Non-pigmented ciliary epithelial cell (primary cell): ENCODE measurements at places on chromosomes 16 and 17.

DNA sequence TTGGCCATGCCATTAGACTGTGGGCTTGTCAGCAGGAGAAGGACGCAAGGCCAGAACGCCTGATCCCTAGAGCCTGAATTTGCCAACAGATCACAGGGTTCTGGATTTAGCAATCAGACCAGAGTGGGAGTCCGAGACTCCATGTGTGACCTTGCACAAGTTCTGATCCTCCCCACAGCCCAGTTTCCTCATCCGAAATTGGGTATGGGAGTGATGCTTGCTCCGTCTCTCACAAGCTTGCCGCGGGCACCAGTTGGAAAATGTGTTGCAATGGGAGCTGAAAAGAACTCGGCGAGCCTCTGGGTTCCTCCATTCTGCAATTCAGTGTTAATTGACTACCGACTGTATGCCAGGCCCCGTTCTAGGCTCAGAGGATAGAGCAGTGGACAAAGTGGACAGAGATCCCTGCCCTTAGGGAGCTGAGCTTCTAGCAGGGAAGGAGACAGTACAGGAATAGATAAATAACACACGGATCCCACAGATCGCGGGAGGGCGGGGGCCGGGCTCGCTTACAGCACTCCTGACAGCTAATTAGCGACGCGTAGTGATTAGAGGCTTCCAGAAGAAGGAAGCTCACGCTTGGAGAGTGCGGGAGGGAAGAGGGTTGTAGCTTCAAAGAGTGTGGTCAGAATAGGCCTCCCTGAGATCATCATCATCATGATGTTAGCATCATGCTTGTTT lies 150.4 kb upstream of the CIBAR2 start:
- DNase-seq, result no peak

- DNase-seq, result no peak
Measured at GRCh38 chr16:69725480-69726312, 664 bp downstream of the NQO1 start.

- DNase-seq, result no peak
Measured at GRCh38 chr16:67846063-67846319, 742 bp upstream of the NUTF2 start.

GRCh38 chr17:79979816-79980215 lies 55.9 kb downstream of the TBC1D16 start:
- no peak for DNase-seq

GRCh38 chr16:81469710-81470535 lies 25.3 kb downstream of the CMIP start:
- no peak for DNase-seq

GRCh38 chr16:1474082-1474795 lies 589 bp downstream of the CLCN7 start:
- no peak for DNase-seq

GRCh38 chr17:78510141-78511075 lies 66.8 kb downstream of the DNAH17 start:
- DNase-seq, result no peak

DNA sequence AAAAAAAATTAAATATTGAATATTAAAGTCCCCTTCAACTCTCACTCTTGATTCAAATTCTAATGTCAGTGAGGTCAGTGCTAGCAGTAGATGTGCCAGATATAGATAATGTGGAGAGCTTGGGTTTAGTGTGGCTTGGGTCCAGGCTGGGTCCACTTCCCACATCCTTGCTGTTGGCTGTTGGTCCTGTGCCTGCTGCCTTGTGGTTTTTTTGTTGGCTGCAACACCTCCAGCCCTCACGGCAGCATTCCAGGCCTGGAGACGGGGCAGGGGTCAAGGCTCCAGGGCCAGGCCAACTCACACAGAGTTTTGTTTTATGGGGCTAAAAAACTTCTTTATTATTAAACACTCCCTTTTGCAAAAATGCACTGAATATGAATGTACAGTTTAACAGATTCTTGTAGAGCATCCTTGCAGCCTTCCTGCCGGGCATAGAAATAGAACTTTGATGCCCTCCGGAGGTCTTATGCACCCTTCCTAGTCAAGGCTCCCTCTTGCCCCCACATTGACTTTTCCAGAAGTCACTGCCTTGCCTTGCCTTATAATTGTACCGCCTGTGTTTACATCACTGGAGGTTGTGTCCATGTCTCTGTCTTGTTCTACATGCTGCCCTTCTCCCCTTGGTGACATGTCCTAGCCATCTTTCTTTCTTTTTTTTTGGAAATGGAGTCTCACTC lies 25.5 kb upstream of the MYO15B start:
- DNase-seq, result no peak
